Left renal cortex interstitium (tissue), 4 donors: ENCODE measurements at places on chromosomes 3 and 15. TPM values are rescaled to one million over a fixed set of nuclear protein-coding genes. Genes with fewer than 3 reads are reported as not detected.

Gene SAMD7
- not detected for polyA plus RNA-seq

Gene CCR3
- polyA plus RNA-seq, result 0.08 TPM

Gene SLC6A11
- 0.06 TPM for polyA plus RNA-seq

Gene GOLGA6L26
- polyA plus RNA-seq, result not detected

Gene PLCB2
- 6.3 TPM for polyA plus RNA-seq

Gene RARRES1
- polyA plus RNA-seq, result 33.0 TPM

Gene CAMK2N2
- polyA plus RNA-seq, result 0.18 TPM

Gene SCAANT1
- 1.0 TPM for polyA plus RNA-seq

Gene ITPKA
- polyA plus RNA-seq, result 0.91 TPM

Gene UROC1
- polyA plus RNA-seq, result 0.17 TPM

Gene ITGA11
- 3.8 TPM for polyA plus RNA-seq

Gene CHRM5
- polyA plus RNA-seq, result 0.16 TPM

Gene SEC62
- 177 TPM for polyA plus RNA-seq

Gene PLCH1
- 10.4 TPM for polyA plus RNA-seq

Gene SH2D7
- 0.64 TPM for polyA plus RNA-seq

Gene GP9
- 1.5 TPM for polyA plus RNA-seq

Gene SNTN
- polyA plus RNA-seq, result not detected

Gene SCG5
- 16.3 TPM for polyA plus RNA-seq

Gene ILDR1
- polyA plus RNA-seq, result 8.6 TPM

Gene MAP2K1
- 55.6 TPM for polyA plus RNA-seq

Gene GCNT3
- 0.21 TPM for polyA plus RNA-seq

Gene SEMA5B
- 28.9 TPM for polyA plus RNA-seq

Gene PCLAF
- 46.2 TPM for polyA plus RNA-seq

Gene CCDC50
- 72.2 TPM for polyA plus RNA-seq

Gene MRPS22
- polyA plus RNA-seq, result 54.5 TPM
